ENCODE measurements at places on chromosomes 7 and 10. TPM values are rescaled to one million over a fixed set of nuclear protein-coding genes. Genes with fewer than 3 reads are reported as not detected.

The FLNC gene
- total RNA-seq, result 905 TPM

The PVRIG gene
- not detected for total RNA-seq

The STAG3 gene
- 0.51 TPM for total RNA-seq

The PTPN20 gene
- 14.3 TPM for total RNA-seq

The SPAG6 gene
- not detected for total RNA-seq

All from Right ventricle myocardium inferior (tissue), 1 donor.